NCI-H1417 treated with DMSO at 0.1 percent for 48 hours (cell line): ENCODE measurements at places on chromosomes 7 and 10.

- DNase-seq = no peak
These were observed 766.4 kb downstream of the GRID1 start for GRCh38 chr10:85600026-85600743.

- DNase-seq = no peak
These were observed 91.6 kb downstream of the ELMO1 start for GRCh38 chr7:37356911-37357636.

- DNase-seq = no peak
These were observed 128.3 kb downstream of the CCDC3 start for GRCh38 chr10:12873172-12873571.

DNA sequence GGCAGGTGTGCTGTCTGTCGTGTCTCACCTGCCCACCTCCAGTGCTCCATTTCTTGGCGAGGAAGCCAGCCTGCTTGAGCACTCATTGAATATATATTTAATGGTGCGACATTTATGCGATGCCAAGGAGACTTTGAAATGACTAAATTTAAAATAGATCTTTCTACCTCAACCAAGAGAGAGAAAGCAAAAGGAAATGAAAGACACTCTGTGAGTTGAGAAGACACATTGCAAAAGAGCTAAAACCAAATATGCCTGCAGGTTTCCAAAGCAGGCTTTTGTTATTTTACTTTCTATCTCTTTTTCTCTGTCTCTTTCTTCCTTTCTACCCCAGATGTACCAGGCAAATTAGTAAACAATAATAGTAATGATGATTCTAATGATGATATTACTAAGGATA lies 53.6 kb upstream of the AOAH start:
- no peak for DNase-seq

DNA sequence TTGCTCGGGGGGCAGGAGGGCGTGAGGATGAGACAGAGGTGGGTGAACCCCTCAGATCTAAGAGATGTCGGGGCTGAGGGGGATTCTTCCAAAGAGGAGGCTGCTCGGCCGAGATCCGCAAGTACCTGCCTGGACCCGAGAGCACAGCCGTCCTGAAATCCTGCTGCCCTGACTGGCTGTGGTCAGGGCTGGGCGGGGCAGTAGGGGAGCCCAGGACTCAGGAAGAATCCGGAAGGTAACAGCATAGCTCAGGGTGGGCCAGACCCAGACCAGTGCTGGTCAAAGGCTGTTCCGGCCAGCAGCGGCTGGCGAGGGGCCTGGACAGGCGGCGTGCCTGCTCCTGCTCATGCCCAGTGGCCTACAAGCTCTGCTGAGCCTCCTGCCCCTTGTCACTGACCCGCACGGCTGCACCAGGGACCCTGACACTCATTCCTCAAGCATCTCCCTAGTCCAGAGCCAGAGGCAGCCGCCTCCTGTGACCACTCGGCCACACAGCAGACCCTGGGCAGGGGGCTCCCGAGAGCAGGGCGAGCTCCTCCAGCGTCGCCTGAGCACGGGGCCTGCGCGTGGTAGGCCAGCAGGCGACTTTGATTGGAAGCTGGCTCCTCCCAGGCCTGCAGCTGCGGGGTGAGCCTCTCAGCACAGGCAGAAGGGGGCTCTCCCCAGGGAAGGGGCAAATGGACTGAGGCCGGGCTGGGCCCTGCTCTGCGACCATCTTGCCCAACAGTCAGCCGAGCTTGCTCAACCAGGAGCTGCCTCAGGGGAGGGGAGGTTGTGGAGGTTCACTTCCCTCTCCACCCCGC lies 3.1 kb upstream of the ADAP1 start:
- DNase-seq = no peak

DNA sequence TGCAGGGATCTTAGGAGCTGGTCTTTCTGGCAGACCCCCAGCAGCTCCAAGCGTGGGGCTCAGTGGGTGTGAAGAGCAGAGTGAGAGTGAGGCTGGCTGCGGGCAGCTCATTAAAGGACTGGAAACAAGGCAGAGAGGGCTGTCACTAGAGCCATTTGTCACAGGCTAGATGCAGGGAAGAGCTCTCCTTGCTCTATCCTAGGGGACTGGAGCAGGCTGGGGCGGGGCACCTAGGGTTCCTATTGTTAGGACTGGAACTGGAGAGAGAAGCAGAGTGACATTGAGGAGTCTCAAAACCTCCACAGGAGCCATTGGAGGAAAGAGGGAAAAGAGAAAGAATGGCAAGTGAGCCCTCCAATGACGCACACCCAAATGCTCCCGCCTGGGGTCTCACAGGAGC lies 772 bp upstream of the DDC start:
- no peak for DNase-seq

DNA sequence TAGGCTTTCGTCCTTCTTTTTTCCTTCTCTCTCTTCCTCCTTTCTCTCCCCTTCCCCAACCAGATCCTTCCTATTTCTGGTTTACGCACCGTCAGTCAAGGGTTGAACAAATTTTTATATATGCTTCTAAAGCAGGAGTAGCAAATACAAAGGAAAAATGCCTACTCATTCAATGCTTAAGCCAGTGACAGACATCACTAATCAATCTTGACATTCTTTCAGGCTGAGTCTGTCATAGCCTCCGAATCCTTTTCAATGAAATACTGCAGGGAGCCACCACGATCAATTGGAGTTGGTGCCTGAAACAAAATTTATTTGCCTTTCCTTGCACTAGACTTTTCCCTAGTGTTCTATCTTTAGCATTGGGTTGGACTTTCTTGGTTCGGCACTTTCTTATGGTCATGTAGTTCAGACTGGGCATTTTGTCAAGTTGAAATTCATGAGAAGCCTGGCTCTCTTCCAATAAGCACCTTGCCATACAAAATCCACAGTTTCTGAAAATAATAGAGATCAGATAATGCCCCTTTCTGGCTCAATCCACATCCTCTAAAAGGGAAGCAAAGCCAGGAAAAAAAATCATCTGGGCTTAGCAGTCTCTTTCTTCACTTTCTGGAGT lies 239.5 kb upstream of the PLXNA4 start:
- no peak for DNase-seq

GRCh38 chr7:84780158-84781124 lies 406.4 kb downstream of the SEMA3D start:
- no peak for DNase-seq
